ENCODE measurements at places on chromosomes 5 and 9.

GRCh38 chr5:175853573-175854230 is 17.7 kb upstream of the CPLX2 start:
- peak; percentile 81 for DNase-seq

DNA sequence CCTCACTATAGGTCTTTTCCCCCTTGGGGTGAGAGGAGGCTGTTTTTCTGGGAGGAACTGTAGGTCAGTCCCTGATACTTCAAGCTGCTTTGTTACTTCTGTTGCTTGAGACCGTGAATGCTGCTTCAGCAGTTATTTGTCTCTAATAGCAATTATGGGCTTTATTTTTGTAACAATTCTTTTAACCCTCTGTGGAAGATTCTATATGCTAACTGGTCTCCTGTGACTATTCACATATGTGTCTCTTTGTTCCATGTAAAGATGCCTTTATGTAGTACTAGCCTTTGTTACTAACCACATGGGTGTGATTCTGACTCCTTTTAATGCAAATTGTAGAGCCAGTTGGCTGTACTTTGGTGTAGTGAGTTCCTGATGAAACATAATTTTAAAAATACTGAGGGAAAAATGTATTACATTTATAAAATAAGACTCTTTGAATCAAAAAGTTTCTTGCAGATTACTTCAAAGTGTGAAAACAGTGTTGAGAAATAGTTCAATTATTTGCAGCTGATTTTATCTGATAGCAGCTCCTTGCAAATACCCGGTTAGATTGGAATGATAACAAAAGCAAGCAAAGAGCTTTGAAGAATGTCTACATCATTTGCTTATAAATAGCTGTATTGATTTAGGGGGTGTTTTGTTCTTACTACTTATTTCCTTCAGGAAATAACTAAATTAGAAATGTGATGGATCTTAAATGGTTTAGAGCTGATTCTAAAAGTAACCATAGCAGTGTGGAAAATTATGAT is 46.6 kb downstream of the ANGPTL2 start:
- DNase-seq: no peak

DNA sequence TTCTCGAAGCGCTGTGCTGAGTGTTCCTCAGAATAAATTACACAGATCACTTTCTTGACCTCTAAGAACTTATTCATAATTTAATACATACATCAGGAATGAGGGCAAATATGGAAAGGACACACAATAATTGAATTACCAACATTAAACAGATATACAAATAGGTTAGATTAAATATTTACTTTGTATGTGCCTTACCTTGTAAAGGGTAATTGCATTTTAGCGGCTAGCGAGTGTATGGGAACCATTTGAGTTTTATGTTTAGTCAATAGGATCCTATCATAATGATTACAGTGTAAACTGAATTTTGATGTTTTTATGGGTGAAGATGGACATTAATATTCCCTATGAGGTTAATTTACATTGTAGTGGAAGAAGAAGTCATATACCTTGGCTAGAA is 1187.1 kb upstream of the WWC1 start:
- DNase-seq: no peak

- peak; percentile 21 for DNase-seq
Observed at GRCh38 chr9:27672718-27673117, 99.4 kb upstream of the C9orf72 start.

DNA sequence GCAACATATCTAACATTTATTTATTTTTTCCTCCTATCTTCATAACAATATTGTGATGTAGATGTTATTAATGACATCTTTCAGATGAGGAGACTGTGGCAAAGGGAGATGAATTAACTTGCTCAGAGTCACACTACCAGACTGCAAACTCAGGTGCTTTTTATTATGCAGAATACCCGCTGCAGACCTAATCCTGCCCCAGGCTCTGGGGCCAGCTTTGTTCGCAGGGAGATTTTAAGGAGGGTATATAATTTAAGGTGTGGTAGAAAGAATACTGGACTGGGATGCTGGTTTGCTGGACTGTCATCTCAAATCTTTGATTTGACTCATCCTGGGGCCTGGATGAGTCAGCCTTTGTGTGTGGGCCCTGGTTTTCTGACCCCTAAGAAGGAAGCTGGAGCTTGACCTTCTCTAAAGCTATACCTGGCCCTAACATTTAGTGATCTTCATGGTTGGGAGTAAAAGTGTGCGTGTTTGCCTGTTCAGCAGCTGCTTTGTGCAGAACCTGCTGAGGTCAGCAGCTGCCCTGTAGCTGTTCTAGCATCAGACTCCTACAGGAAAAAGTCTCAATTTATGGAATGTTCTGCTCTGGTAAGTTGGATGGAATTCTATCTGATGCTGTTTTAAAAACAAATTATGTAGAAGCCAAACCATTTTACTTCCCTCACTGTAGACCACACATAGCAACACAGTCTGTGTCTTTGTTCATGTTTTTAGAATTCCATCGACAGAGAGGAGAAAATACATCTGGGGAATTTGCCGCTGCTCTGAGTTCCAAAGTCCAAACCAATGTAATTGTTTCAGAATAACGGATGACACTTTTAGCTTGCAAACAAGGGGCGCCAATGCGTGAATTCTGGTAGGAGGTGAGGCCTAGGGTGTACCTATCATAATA is 4.5 kb downstream of the SLC36A1 start:
- no peak for DNase-seq

GRCh38 chr5:14720236-14720923 is 55.9 kb downstream of the OTULIN start:
- DNase-seq: peak; percentile 54

DNA sequence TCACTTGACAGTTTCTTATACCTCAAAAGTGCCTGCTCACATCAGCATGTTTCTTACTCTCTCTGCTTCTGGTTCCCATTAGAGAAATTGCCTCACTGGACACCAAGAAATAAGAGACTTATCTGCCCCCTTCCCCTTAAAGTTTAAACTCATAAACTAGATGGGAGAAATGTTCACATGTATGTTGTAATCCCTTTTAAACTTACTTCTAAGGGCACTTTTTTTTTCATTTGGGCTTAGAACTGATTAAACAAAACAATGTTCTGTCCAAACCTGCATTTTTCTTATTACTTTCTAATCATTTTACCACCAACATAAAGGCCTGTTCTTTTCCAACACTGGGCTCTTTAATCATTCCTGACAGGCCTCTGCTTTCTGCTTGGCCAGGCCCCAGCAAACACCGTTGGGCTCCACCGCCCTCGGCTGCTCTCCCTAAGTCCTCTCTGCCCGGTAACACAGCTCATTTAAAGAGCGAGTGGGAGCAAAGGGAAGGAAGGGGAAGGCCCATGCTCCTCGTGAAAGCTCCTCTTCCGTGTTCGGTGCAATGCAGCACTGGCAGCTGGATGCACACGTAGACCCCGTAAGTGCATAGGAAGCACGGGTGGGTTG is 53.4 kb downstream of the ROR2 start:
- DNase-seq: peak; percentile 52

GRCh38 chr5:106172681-106173532 is 1497.8 kb downstream of the EFNA5 start:
- DNase-seq: no peak

DNA sequence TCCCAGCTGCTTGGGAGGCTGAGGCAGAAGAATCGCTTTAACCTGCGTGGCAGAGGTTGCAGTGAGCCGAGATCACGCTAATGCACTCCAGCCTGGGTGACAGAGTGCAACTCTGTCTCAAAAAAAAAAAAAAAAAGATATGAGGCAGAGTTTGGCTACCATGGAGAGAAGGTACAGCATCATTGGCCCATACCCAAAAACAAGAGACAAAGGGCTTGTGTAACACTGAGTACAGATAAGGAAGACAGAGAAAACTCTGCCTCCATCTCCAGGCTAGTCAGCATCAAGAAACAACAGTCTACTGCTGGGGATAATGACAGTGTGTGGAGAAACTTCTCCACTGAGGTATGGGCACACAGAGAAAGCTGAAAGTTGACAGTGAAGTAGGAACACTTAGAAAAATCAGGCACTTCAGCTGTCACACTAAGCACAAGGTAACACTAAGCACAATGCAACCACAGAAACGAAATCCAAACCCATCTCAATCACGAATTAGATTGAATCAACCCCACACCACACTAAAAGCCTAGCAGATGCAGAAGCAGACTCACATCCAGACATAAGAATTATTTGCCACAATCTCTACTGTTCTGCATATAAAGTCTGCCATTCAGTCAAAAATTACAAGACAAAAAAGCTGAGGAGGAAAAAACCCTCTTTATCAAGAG is 10.5 kb downstream of the PJA2 start:
- DNase-seq: peak; percentile 69

DNA sequence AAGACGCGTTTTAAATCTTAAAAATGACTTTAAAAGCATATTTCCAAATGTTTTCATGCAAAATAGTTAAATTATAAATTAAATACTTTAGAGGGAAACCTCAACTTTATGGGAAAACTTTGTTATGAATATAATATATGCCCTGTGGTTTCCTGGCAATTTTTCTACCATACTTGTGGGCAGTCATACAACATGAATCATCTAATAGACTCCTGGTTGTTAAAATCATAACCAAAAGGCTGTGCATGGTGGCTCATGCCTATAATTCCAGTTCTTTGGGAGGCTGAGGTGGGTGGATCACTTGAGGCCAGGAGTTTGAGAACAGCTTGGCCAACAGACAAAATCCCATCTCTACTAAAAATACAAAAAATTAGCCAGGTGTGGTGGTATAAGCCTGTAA is 18.2 kb downstream of the ATP10B start:
- no peak for DNase-seq

- DNase-seq: no peak
Observed at GRCh38 chr9:82706786-82707185, 356.2 kb downstream of the RASEF start.

DNA sequence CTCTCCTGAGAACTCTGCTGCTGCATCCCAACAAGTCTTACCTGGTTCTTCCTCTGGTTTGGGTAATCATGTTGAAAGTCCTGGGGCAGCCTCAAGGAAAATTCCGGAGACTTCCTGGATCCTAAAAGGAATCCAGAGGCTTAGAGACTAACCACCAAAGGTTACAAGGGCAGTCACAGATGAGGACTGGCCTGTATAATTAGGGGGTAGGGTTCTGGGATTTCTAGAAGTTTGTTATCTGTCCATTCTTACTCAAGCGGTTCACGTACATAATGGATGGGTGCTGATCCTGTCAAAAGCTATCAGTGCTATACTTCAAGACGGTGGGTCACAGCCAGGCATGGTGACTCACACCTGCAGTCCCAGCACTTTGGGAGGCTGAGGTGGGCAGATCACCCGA is 51.4 kb upstream of the EPB41L4B start:
- DNase-seq: no peak

- peak; percentile 72 for DNase-seq
Observed at GRCh38 chr5:91382530-91383026, 539 bp downstream of the ARRDC3 start.

DNA sequence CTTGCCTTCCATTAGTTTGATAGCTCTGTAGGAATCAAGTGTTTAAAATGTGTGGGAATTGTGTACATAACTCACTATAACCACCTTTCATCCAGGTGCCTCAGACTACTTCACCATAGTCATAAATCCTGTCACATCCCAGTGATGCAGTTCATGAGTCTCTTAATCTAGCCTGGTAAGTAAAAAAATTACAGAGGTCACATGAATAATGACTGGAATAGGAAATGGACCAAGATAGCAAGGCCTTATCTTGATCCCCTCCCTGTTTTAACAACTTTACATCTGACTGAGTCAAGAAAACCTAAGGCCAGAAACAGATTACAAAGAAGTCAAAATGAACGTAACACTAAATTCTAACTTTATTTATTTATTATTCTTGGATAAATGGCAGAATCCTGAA is 1.5 kb upstream of the RNF145 start:
- peak; percentile 48 for DNase-seq

- no peak for DNase-seq
Observed at GRCh38 chr9:93829271-93830011, 125.7 kb downstream of the BARX1 start.

DNA sequence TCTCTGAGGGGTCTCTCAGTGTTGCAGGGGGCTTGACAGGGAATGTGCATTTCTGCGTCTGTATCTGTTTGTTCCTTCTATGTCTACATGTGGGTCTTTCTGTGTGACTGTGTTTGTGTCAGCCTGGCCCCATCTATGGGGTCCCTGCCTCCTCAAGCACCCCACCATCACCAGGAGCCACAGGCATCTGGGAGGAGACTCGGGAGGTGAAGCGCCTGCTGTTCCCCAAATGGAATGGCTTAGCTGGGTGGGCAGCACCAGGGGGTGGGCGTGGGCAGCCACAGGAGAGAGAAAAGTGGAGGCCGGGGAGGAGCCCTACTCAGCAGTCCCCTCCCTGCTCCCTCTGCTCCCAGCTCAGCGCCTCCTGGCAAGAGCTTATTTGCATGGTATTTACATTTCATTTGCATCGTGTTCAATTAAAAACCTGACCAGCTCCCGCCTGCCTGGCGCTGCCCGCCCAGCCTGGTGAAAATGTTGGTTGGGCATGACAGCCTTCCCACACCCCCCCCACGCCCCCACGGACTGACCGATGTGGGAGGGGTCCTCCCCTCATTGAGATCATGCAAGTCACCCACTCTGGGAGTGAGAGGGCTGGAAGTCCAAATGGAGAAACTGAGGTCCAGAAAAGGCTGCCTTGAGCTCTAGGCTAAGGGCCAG is 50.5 kb downstream of the CXXC5 start:
- peak; percentile 92 for DNase-seq

- DNase-seq: no peak
Observed at GRCh38 chr9:132287256-132287760, 67.5 kb downstream of the SETX start.

DNA sequence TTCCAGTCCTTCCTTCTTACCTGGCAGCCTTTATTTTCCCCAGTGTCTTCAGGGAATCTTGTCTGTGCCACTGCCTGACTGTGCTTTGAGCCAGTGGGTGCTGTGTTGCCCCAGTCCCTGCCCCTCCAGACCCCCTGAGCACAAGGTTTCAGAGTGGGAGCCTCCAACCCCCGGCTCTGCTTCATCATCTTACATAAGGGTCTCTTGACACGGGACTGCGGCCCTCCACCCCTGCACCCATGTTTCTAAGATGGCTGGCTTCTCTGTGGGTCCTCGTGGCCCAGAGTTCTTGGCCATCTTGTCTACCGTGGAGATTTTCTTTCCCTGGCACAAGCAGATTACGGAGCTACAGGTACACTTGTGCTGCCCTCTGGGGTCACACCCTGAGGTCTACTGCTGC is 194.1 kb downstream of the CACNA1B start:
- no peak for DNase-seq

DNA sequence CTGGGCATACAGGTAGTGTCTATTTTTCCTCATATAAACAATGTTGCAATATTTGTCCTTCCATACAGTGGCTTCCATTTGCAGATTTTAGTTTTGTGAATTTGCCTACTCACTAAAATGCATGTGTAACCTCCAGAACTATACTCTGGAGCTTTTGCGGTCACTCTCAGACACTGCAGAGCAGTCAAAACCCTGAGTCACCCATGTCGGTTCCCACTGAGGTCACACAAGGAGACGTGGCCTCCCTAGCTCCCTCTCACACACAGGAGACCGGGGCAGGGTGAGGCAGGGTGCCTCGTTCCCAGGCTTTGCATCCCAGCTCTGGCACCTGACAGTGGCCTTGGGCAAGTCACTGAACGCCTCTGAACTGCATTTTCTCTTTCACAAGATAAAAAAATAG is 55.5 kb upstream of the ZNF354A start:
- DNase-seq: no peak

Measured in hematopoietic multipotent progenitor cell treated with erythropoietin and hydrocortisone succinate and interleukin-3 and kit ligand, for 4 days (in vitro differentiated cells).